ENCODE measurements at places on chromosomes 12 and 14.

GRCh38 chr12:124109760-124110159, 136.7 kb downstream of the ZNF664 start:
- DNase-seq: peak; percentile 39

GRCh38 chr12:24661657-24662096, 287.2 kb downstream of the BCAT1 start:
- DNase-seq: peak; percentile 95

GRCh38 chr14:74898694-74899093, 17.0 kb downstream of the DLST start:
- no peak for DNase-seq

GRCh38 chr12:24945039-24945438, 3.9 kb downstream of the BCAT1 start:
- peak; percentile 18 for DNase-seq

GRCh38 chr12:48198672-48198971, 4.5 kb downstream of the OR10AD1 start:
- peak; percentile 33 for DNase-seq

- DNase-seq: no peak
These were observed 173.6 kb upstream of the ALG10B start for GRCh38 chr12:38142974-38143373.

GRCh38 chr12:11807458-11807857, 158.0 kb downstream of the ETV6 start:
- no peak for DNase-seq

- DNase-seq: no peak
These were observed 13.5 kb upstream of the KRT73 start for GRCh38 chr12:52631676-52632459.

DNA sequence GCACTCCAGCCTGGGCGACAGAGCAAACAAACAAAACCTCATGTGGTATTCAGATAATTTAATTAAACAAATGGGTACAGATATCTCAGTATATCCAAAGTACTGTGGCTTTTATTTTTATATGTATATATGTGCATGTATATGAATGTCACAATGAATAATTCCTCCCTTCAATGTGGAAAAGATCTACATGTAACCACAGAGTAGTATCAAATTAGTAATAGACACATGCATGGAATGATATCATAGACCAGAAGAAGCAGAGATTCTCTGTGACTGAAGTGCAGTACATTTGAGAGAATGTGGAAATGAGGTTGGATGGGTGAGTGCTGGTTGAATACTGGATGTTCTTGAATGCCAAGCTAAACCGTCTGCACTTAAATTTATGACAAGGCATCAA, 222.9 kb downstream of the CPNE8 start:
- DNase-seq: no peak

DNA sequence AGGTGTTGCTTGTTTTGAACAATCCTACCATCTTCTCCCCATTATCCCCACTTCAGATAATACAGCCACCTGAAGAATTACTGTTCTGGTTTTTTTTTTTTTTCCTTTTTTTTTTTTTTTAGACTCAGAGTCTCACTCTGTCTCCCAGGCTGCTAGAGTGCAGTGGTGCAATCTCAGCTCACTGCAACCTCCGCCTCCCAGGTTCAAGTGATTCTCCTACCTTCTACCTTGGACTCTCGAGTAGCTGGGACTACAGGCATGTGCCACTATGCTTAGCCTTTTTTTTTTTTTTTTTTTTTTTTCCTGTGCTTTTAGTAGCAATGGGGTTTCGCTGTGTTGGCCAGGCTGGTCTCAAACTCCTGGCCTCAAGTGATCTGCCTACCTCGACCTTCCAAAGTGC, 179.4 kb upstream of the ABCD2 start:
- DNase-seq: no peak

GRCh38 chr14:81275305-81276072, 54.7 kb upstream of the GTF2A1 start:
- no peak for DNase-seq

GRCh38 chr14:91374879-91375702, 42.5 kb downstream of the CCDC88C start:
- no peak for DNase-seq

DNA sequence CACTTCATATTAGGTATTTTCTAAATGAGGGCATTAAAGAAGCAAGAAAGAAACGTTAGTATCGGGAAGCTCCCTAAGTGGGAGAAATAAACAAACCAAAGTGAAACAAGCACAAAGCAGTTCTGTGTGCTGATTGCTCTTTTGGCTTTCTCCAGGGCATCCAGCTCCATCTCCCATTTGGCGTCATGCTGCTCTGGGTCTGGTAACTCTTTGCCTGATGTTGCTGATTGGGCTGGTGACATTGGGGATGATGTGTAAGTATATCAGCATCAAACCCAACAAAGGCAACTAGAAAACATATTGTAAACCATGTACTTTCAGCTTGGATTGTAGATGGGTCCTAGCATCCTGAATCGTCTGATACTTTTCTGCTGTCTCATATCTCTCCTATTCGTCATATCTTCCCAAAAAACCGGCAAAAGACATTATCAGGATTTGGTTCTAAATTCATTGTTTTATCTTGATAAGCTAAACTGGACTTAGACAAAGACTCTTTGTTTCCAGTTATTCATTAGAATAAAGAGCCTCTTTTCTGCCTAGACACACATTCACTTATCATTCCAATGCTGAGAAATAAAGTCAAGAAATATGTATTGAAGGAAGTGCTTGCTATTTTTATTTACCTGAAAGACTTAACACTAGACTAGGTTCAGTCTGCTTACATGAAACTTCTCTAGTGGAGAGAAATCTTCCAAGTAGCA, 2.4 kb downstream of the CLEC12B start:
- no peak for DNase-seq

DNA sequence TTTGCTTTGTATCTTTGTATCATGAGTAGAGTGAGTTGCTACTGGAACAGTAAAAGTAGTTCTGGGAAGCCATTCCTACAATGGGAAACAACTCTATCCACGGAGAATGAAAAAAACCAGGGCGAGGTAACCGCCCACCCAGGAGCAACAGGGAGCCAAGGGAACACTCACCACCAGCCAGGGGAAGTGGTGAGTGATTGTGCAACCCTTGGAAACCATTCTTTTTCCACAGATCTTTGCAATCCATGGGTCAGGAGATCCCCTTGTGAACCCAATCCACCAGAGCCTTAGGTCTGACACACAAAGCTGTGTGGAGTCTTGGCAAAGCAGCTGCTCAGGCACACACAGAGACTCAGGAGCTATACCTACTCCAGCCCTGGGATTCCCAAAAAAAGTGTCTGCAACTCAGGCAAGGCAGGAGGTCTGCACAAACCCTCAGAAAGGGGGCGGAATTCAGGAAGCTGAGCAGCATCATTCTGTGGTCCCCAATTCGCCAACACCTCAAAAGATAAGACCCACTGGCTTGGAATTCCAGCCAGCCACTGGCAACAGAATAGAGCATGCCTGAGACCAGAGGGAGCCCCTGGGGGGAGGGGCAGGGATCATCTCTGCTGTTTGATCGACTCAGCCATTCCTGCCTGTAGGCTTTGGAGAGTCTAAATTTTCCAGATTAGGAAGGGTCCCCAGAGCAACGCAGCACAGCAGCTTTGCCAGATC, 52.1 kb upstream of the PPFIA2 start:
- DNase-seq: peak; percentile 68

GRCh38 chr14:91964011-91964410, 16.5 kb upstream of the FBLN5 start:
- DNase-seq: no peak

DNA sequence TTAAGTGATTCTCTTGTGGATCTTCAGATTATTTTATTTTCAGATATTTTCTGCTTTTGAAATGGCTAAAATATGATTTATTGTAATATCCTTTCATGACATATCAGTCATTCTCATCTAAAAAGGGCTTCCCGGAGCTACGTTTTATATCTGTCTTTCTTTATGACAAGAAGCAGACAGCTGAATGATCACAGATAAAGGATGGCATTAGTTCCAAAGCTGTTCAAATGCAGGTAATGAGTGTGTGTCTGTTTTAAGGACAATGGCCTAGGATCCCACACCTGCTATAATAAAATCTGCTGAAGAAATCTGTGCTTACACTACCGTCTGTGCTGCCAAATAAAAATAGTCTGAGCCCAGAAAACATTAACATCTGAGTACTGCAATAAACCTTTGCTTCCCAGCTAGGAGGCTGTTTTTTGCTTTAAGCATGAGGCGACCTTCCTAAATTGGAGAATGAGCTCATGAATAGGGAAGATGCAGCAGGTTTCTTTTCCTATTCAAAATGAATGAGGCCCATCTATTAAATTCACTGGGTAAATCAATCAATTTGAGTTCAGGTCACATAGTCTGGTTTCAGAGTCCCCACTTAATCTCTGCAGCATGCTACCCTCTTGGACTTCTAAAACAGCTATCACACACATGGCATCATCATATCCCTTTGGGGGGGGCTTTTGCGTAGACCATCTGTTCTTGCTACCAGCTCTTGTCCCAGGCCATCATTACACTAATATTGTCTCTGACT, 498.5 kb downstream of the NELL2 start:
- DNase-seq: no peak

- no peak for DNase-seq
These were observed 45.9 kb downstream of the DYRK2 start for GRCh38 chr12:67694306-67694900.

DNA sequence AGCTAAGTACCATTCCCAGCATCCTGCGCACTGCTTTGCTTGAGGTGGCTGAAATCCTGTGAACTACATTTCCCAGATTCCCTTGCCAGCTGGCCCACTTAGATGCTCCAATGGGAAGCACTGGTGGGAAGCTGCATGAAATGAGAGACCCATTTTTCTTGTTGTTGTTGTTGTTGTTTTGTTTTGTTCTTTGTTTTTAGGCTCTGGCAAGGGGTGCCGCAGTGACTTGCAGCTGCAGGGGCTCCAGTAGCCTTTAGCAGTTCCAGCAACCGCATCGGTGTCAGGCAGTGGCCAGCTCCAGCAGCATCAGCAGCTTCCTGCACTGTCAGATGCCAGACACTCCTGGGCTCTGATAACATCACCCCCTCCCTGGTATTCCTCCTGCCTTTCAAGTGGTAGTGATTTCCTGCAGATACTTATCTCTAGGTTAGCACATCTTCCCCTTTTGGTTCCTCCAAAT, 8.8 kb upstream of the EGLN3 start:
- no peak for DNase-seq

All from inflammatory macrophage treated with lipopolysaccharide for 4 hours (primary cell).